ENCODE measurements at places on chromosomes 16 and 17.
A peak's percentile ranks its signal among the peaks of the same experiment; 100 is the strongest.

DNA sequence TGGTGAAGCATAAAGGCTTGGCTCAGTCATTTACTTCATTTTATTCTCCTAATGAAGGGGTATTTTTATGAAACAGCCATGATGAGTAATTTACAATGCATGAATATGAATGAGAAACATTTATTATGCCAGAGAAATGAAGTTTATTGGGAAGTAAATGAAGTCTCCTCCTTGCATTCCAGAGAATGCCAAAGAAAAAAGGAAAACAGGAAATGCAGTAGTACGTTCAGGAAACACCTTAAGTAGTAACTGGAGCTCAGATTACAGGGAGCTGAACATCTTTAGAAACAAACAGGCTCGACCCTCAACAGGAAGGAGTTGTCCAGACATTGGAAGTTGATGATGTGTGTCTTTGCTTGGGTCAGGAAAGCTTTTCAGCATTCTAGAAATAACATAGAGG is 4.6 kb downstream of the KRT34 start:
- no peak for DNase-seq

DNA sequence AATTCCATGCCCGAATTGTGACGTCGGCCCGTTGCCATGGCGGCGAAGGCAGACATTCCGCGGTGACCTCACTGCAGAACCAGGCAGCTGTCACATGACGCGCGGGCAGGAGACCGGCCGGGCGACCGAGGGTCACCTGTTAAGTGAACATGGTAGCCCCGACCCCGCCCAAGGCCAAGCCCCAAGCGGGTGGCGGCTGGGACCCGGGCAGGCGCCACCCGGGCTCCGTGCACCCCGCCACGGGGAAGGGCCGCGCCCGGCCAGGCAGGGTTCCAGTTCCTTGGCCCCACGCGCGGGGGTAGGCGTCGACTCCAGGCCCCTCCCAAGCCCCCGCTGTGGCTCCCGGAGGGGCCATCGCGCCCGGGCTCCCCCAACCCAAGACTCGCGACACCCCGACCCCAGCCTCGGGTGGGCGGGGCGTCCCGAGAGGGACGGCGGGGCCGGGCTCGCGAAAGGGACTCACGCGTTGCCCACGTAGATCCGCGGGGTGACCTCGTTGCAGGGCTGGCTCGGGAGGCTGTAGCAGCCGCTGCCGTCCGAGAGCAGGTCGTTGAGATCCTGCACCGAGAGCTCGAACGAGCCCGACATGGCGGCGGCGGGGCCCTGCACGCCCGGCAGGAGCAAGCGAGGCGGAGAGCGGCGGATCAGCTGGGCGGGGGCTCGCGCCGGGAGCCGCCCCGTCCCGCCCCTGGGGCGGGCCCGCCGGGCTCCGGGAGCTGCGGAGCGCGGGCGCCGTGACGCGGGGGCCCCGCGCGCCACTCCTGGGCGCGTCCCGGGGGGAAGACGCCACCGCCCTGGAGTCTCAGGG is at the start of gene DUSP3:
DUSP3 (minus strand) TSS at position 641 of the 808 bp plus-strand sequence; CDS start at position 588, 53 bp downstream.
- DNase-seq: peak; percentile 85

- DNase-seq: no peak
These were observed 130.7 kb downstream of the CPPED1 start for GRCh38 chr16:12672986-12673385.

DNA sequence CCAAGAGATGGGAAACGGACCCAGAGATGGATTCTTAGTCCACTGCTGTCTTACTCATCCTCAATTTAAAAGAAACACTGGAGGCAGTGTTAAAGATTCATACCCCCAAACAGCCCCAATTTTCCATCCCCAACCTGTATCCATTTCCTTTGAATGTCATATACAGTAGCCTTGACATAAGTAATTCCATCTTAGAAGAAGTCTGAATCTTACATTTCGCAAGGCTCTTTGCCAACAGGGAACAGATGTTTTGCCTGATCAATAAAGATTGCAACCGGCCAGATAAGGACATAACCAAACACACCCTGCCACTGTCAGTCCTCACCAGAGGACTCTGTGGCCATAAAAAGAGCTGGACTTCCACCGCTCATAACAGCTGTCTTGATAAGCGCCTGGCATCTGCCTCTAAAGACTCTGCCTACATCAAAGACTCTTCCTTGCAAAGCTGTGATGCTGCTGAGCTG is 59.0 kb upstream of the MED9 start:
- no peak for DNase-seq

DNA sequence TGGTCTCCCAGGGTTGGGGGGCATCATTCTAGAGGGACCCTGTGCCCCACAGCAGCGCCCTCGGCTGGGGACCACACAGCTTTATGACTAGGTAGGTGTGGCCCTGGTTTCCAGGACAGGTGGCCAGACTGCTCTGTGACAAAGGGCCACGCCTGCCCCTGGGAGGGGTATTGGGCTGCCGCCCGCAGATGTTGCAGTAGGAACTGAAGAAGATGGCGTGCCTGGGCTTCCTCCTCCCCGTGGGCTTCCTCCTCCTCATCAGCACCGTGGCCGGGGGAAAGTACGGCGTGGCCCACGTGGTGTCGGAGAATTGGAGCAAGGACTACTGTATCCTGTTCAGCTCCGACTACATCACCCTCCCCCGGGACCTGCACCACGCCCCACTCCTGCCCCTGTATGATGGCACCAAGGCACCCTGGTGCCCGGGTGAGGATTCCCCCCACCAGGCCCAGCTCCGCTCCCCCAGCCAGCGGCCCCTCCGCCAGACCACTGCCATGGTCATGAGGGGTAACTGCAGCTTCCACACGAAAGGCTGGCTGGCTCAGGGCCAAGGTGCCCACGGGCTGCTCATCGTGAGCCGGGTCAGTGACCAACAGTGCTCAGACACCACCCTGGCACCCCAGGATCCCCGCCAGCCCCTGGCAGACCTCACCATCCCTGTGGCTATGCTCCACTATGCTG is at the start of gene SPPL2C:
SPPL2C (plus strand) TSS at position 187 of the 681 bp plus-strand sequence; CDS start at position 213, 26 bp downstream.
- no peak for DNase-seq

DNA sequence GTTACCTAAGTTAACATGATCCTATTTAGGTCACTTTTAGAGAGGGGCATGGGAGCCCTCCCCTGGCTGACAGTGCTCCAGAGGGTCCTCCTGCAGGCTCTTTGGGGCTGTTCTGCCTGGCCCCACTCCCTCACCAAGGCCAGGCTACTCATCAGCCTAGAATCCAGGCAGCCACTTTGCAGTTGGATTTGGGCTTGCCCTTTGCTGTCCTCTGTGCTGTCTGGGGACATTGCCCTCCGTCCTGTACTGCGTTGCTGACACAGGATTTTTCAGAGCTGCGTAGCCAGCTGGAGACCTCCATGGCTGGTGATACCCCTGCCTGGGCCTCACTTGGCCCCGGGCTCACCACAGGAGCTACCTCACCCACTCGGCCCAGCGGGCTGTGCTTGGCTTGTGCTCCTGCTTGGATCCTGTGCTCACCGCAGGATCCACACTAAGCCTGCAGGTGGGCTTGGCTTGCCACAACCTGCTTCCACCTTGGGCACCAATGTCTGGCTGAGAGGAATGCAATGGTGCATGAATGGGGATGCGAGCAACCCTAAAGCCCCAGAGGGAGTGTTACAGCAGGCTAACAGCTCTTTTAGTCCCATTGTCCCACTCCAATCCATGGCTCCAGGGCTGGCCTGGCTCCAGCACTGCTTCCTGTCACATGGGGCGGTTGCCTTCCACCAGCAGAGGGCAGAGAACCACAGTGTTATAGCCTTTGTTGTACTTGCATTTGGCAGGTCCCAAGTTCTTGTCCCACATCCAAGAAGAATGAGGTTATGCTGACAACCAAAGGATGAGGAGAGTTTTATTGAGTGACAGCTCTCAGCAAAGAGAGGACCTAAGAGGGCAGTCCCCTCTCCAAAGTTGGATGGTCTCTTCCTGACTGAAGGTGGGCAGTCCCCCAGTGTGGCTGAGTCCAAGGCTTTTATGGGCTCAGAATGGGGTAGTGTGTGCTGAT is 21.5 kb downstream of the CCL4 start:
- DNase-seq: no peak

GRCh38 chr16:67417333-67418061 is 1.2 kb upstream of the ZDHHC1 start:
- DNase-seq: no peak

DNA sequence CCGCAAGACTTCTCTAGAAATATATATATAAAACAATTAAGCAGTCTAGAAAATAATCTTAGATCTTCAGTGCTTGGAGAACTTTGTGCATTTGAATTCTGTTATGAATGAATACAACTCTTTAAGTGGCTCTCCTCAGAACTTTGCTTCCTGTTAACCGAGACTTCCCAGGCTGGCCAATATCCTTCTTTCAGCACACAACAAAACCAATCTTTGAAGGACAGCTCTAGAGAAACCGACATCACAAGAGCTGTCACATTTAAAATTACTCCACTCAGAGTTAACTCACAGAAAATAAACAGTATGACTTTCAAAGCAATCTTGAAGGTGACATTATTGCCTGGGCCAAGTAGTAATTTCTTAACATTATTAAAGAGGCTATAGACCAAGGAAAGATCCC is 49.7 kb upstream of the ITGA2B start:
- DNase-seq: no peak

- no peak for DNase-seq
These were observed 9.3 kb upstream of the ASIC2 start for GRCh38 chr17:33302394-33302793.

DNA sequence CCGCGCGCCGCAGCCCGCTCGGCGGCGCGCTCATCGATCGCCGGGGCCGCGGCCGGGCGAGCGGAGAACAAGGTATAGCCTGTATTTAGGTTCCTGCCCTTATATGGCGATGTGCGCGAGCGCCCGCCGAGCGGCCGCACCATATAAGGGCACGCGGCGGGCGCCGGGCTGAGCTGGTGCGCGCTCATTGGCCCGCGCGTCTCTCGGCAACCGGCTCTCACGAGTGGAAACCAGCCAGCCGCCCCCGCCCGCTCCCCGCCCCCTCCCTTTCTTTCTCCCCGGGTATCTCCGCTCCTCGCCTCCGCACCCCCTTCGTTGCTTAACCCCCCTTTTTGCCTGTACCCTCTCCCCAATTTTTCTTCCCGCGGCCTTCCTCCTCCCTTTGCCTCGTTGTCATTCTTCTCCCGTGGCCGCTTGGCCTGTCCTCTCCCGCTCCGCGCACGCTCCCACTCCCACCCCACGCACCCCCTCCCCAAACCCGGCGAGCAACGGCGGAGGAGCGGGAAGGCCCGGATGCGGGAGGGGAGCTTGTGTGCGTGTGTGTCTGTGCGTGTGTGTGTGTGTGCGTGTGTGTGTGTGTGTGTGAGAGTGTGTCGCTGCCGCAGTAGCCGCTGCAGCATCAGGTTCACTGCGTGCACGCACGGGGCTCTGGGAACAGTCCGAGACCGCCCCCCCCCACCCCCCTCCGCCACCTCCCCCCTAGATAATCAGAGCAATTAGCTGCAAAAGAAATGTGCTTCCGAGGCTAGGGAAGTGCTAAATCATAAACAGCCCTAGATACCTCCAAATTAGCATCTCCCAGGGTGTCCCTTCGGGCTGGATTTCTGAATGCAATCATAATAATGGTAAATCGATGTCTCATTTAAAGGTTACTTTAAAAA is 13.5 kb upstream of the CBX8 start:
- peak; percentile 87 for DNase-seq

DNA sequence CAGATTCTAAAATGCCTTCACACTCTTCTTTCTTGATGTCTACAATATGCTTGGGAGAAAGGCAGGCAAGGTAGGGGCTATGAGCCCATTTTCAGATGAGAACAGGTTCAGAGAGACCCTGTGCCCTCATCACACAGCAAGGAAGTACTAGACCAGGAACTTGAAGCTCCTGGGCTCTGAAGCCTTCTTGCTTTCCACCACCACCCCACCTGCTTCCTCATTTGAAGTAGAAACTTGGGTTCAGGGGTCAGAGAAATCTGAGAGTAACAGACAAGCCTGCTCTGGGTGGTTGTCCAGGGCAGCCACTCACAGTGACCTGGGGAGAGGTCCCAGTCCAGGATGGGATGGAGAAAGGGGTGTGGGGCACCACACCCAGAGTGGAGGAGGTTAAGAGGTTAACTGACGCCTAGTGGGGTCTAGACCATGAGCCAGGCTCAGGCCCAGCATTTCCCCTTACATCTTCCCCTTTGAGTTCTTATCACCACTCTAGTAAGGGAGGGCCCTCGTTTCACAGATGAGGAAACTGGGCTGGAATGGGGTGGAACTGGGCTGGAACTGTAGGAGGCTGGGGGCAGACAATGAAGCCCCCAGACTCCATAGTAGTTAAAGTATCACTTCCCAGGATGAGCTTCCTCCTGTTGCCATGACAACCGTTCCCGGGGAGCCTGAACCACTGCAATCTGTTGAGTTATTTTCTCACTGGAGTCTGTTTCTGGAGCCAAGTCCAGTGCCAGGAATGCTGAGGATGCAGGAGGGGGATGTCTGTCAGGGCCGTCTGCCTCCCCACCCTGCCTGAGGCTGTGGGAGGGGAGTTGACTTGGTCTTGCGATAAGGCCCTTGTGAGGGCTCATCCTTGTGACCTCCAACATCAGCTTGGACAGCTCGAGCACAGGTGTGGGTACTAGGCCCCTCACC is 16.2 kb upstream of the PHF12 start:
- DNase-seq: no peak

DNA sequence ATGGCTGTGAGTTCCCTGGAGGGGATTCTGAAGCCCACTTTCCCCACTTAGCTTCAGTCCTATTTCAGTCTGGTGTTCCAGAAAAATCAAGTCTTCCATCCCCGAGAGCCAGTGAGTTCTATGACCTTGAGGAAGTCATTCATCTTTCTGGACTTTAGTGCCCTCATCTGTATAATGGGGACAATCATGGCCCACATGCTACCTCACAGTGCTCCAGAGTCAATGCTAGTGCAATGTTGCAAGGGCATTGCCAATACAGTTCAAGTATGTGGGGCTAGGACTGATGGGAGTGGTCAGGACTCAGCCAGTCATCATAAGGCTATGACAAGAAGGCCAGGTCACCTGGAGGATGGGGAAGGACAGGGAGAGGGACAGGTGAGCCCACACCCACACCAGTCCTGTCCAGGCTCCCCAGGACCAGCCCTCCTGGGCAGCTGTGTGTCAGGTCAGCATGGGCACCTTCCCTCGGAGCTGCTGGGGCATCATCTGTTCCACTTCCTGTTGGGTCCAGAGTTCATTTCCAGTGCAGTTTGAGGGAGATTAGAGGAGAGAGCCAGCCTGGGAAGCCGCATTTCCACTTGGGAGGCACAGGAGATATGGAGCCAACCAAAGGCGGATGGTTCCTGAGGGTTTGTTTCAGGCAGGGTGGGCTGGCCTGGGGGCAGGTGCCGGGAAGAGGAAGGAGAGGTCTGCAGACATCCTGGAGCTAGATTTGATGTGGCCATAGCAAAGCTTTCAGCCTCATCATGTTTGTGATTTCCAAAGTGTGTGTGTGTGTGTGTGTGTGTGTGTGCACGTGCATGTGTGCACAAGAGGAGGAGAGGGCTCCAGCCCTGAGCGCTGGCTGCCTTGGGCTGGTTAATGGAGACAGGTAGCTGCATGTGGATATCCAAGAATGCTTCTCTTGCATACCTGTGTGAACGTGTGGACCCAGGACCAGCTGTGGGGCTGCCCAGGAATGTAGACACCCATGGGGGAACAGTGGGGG is 3.9 kb upstream of the WNT9B start:
- DNase-seq: no peak

DNA sequence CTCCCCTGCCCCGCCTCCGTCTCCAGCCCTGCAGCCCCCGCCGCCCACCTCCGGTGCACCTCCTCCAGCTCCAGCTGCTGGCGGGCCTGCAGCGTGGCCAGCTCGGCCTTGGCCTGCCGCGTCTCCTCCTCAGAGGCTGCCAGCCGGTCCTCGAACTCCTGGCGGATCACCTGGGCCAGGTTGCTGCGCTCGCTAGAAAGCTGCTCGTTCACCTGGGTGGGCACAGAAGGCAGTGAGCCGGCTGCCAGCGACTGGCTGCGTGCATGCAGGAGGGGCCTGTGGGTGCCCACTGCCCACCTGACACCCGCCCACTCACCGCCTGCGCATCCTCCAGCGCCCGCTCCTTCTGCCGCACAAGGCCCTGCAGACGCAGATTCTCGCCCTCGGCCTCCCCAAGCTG is 24.6 kb upstream of the AATK start:
- no peak for DNase-seq

Measured in activated T-cell treated with anti-CD3 and anti-CD28 coated beads, Interleukin-2, amount 50 U/mL, for 72 hours (primary cell).